ENCODE measurements at places on chromosomes 2 and 18. TPM values are rescaled to one million over a fixed set of nuclear protein-coding genes. Genes with fewer than 3 reads are reported as not detected.

Gene RAB3GAP1
- 30.1 TPM for total RNA-seq

Gene COLEC11
- total RNA-seq = 0.62 TPM

Gene CNDP1
- total RNA-seq = not detected

Gene SERPINB3
- 0.11 TPM for total RNA-seq

Gene ZAP70
- not detected for total RNA-seq

Gene RGPD3
- total RNA-seq = 0.13 TPM

Gene LIMS2
- total RNA-seq = 4.5 TPM

Gene CCNT2
- total RNA-seq = 11.9 TPM

Gene CD28
- total RNA-seq = not detected

Gene GRP
- total RNA-seq = not detected

Gene EIF2B4
- total RNA-seq = 59.1 TPM

Gene SIX2
- total RNA-seq = 0.39 TPM

Gene ITPRID2
- 83.5 TPM for total RNA-seq

Gene PASK
- 6.4 TPM for total RNA-seq

Gene SOWAHC
- total RNA-seq = 21.1 TPM

Gene TMEM182
- 6.3 TPM for total RNA-seq

Gene CYP1B1
- total RNA-seq = 11.1 TPM

Gene RPE
- total RNA-seq = 68.6 TPM

Gene EPHA4
- total RNA-seq = 0.54 TPM

Gene METAP1D
- 3.1 TPM for total RNA-seq

Gene C1QL2
- total RNA-seq = 0.14 TPM

Gene HOXD11
- 8.2 TPM for total RNA-seq

Gene HOXD13
- 0.24 TPM for total RNA-seq

Gene CFC1
- total RNA-seq = not detected

Gene IL36A
- total RNA-seq = not detected

Gene CDK15
- total RNA-seq = not detected

Gene CDCA7
- 47.0 TPM for total RNA-seq

Gene DSC3
- total RNA-seq = 1.8 TPM

Gene DES
- 0.08 TPM for total RNA-seq

Gene GYPC
- total RNA-seq = not detected

Gene GALNT5
- 3.2 TPM for total RNA-seq

Gene PRSS56
- total RNA-seq = 0.16 TPM

Gene TUBB8B
- total RNA-seq = not detected

Gene ARHGAP15
- not detected for total RNA-seq

Gene MYOM1
- 0.11 TPM for total RNA-seq

Gene RIOK3
- 32.4 TPM for total RNA-seq

Gene TXNDC2
- 0.38 TPM for total RNA-seq

Gene SATB2
- 3.9 TPM for total RNA-seq

Gene GLB1L
- total RNA-seq = 6.6 TPM

Gene PID1
- 3.5 TPM for total RNA-seq

Gene STARD6
- not detected for total RNA-seq

Gene IL1RL1
- 1.1 TPM for total RNA-seq

Gene ASTL
- total RNA-seq = not detected

Gene APCDD1
- total RNA-seq = not detected

Gene C2orf42
- total RNA-seq = 9.1 TPM

Gene HJURP
- 87.6 TPM for total RNA-seq

All from A549 treated with DMSO at 1 μM for 4 hours (cell line).